ENCODE measurements at places on chromosomes 12 and 14. TPM values are rescaled to one million over a fixed set of nuclear protein-coding genes. Genes with fewer than 3 reads are reported as not detected.

The TSPAN9 gene
- total RNA-seq, result 14.0 TPM

The MAP3K9 gene
- total RNA-seq, result 5.4 TPM

The CPNE6 gene
- total RNA-seq, result not detected

The ANKS1B gene
- total RNA-seq, result 10.2 TPM

The SLC6A12 gene
- 6.7 TPM for total RNA-seq

The PLEKHH1 gene
- 54.7 TPM for total RNA-seq

The FGF23 gene
- not detected for total RNA-seq

The BCAT1 gene
- total RNA-seq, result 30.0 TPM

The IAPP gene
- 3.6 TPM for total RNA-seq

The GPD1 gene
- total RNA-seq, result 7.0 TPM

The C14orf39 gene
- not detected for total RNA-seq

The RDH16 gene
- total RNA-seq, result 1.3 TPM

The DDX54 gene
- 52.7 TPM for total RNA-seq

The KRT6B gene
- not detected for total RNA-seq

The CD27 gene
- total RNA-seq, result not detected

The CSRNP2 gene
- 25.4 TPM for total RNA-seq

The SLC22A17 gene
- total RNA-seq, result 36.6 TPM

The FOXG1 gene
- total RNA-seq, result not detected

The GPR68 gene
- total RNA-seq, result not detected

The TAC3 gene
- not detected for total RNA-seq

The PAH gene
- 7.3 TPM for total RNA-seq

The CD4 gene
- 5.2 TPM for total RNA-seq

The CLEC2A gene
- not detected for total RNA-seq

The SPIC gene
- not detected for total RNA-seq

The ZNF891 gene
- 2.0 TPM for total RNA-seq

The PTPRB gene
- 4.9 TPM for total RNA-seq
